ENCODE measurements at places on chromosomes 6 and 20. TPM values are rescaled to one million over a fixed set of nuclear protein-coding genes. Genes with fewer than 3 reads are reported as not detected.

The SAMD10 gene
- total RNA-seq, result 6.0 TPM

DNA sequence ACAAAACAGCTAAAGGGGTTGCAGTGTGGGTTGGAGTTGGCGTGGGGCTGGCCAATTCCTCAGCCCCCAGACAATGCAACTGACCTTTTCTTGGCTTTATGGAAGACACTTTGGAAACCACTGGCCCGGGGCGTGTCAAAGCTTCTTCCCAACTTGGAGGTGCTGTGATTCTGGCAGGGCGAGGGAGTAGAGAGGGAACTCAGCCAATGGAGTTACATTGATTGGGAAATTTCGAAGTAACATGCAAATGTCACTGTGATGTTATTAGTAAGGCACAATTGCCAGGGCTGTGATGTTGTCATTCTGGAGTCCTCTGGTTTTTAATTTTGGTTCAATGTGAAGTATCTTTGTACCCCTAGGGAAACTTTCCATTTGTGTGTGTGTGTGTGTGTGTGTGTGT is 41.5 kb upstream of the EPB41L1 start:
- DNase-seq, result peak; percentile 47

DNA sequence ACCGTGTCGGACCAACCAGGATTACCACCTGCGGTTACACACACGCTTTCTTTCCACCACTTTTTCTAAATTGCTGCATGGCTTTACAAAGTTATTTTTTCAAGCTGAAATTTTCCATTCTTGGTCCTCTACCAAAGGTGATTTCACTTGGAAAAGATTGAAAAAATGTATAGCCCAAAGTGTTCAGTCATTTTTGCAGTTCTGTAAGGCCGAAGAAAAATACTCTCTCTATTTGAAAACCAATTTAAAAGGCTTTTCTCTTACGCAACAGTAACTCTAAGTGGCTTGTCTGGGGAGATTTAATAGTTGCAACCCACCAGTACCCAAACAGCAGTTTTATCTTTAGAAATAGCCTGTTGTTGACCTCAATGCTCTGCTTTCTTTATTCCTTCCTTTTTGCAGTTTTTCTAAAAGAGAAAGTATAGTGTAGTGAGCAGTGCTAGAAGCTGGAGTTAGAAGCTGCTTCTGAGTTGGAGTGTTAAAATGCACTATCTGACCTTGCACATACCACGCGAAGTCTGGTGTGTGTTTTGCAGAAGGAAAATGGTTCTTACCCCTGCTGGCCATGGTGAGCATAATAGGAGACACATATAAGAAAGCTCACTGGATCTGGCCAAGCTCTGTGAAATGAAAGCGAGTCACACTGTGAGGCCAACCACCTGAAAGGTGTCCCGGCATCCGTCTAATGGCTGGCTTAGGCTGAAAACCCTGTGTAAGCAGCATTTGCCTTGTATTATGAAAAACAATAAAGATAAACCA is 271.6 kb upstream of the PRND start:
- DNase-seq, result no peak

GRCh38 chr6:6749702-6750491 is 161.4 kb downstream of the LY86 start:
- DNase-seq, result peak; percentile 64

The MAP1LC3A gene
- 107 TPM for total RNA-seq

- no peak for DNase-seq
Measured at GRCh38 chr20:23923891-23924435, 44.4 kb upstream of the CST5 start.

Measured in Right ventricle myocardium superior (tissue), 1 donor.